Heart right ventricle (tissue), 16 donors: ENCODE measurements at places on chromosomes 13 and 19. TPM values are rescaled to one million over a fixed set of nuclear protein-coding genes. Genes with fewer than 3 reads are reported as not detected.

The ZNF850 gene
- 2.4 TPM for total RNA-seq

The IL12RB1 gene
- total RNA-seq: 0.53 TPM

The FUT3 gene
- total RNA-seq: not detected

The ZNF835 gene
- 5.3 TPM for total RNA-seq

The GPC5 gene
- 0.95 TPM for total RNA-seq

The HDGFL2 gene
- total RNA-seq: 22.7 TPM

The IRGC gene
- total RNA-seq: not detected

The IL17D gene
- total RNA-seq: 1.2 TPM

The ZNF723 gene
- not detected for total RNA-seq

The LIM2 gene
- not detected for total RNA-seq

The CABP5 gene
- not detected for total RNA-seq

The RBM42 gene
- total RNA-seq: 52.9 TPM

The KLK4 gene
- not detected for total RNA-seq

The SLC7A10 gene
- 0.64 TPM for total RNA-seq

The TRAPPC5 gene
- 80.8 TPM for total RNA-seq

The CAMSAP3 gene
- total RNA-seq: 0.19 TPM

The KCNC3 gene
- 2.8 TPM for total RNA-seq

The POGLUT2 gene
- total RNA-seq: 3.6 TPM

The POLR1G gene
- total RNA-seq: 5.0 TPM

The ZNF525 gene
- 4.8 TPM for total RNA-seq

The ZNF345 gene
- 3.2 TPM for total RNA-seq

The ZNF726 gene
- 0.47 TPM for total RNA-seq

The GPR183 gene
- total RNA-seq: 1.1 TPM

The PCDH9 gene
- total RNA-seq: 32.0 TPM

The ZNF625 gene
- 6.5 TPM for total RNA-seq

The SLC10A2 gene
- not detected for total RNA-seq

The TEX30 gene
- 7.5 TPM for total RNA-seq

The ESD gene
- 114 TPM for total RNA-seq

The CCDC106 gene
- total RNA-seq: 13.1 TPM

The ATP4B gene
- total RNA-seq: not detected

The THSD8 gene
- total RNA-seq: 0.72 TPM

The KIR2DL4 gene
- total RNA-seq: not detected

The KLF12 gene
- 18.1 TPM for total RNA-seq

The ZNF729 gene
- total RNA-seq: not detected

The RB1 gene
- total RNA-seq: 42.0 TPM

The ZNF730 gene
- total RNA-seq: 0.72 TPM
